ENCODE measurements at places on chromosomes 2 and 18.

DNA sequence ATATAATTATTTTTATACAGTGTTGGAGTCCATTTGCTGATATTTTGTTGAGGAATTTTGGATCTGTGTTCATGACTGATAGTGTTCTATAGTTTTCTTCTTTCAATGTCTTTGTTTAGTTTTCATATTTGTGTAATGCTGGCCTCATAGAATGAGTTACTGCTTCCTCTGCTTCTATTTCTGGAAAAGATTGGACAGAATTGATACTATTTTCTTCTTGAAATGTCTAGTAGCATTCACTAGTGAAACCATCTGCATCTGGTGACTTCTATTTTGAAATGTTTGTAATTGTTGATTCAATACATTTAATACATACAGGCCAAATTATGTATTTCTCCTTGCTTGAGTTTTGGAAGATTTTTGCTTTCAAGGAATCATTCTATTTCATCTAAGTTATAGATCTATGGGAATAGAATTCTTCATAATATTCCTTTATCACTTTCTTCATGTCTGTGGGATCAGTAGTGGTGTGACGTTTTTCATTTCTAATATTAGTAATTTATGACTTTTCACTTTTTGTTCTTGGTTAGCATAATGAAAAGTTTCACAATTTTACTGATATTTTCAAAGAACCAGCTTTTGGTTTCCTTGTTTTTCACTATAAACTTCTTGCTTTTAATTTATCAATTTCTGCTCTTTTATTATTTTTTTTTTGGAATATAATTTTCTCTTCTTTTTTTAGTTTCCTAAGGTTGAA is 509.9 kb upstream of the VRK2 start:
- DNase-seq, result no peak

- no peak for DNase-seq
Measured at GRCh38 chr2:30826916-30827315, 19.7 kb upstream of the CAPN13 start.

DNA sequence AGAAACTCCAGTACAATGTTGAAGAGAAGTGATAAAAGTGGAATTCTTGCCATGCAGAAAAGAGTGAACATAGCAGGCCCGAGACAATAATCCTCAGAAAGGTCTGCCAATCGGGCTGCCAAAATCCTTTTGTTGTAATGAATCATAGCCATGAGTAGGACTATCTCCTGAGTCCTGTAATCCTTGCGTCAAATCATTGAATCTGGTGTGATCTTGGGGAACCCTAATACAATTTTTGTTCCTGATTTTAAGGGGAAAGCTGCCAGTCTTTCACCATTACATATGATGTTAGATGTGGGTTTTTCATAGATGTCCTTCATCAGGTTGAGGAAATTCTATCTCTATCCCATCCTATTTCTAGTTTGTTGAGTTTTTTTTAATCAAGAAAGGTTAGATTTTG is 2.2 kb downstream of the TPGS2 start:
- no peak for DNase-seq

DNA sequence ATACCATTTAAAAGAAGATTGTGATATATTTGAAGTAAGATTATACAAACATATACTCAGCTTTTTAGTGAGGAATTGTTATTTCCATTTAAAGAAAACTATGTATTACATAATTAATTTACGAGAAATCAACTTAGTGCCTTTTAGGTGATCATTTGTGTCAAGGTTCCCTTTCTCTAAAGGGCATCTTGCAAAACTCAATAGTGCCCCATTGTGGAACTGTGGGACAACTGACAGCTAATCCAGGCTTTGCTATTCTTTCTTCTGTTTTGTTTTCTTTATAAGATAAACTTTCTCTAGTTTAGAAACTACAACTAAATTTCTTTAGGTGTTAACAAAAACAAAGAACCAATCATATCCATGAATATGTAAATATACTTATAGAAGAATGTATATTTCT is 24.3 kb upstream of the VIT start:
- DNase-seq, result no peak

DNA sequence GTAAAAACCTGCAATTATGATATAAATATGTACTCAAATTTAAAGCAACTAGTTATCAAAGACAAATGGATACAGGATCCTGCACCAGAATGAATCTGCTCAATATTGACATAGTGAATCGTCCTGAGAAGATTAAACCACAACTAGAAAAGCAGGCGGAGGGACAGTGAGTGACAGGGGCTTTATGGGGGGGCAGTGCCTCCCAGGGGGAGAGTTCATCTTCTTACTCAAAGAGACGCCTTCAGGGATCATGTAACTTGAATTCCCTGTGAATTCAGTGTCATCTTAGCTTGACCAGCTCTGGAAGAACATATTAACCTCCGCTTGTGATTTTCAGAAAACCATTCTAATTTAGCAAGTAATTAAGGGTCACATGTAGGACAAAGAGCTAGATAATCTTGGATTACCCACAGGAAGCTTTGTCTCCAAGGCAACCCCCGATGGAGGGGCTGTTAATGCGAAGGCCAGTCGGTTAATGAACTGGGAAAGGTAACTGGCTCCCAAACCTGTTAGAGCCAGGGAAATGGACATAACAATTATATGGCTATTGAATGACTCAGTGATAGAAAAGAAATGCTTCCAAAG is 17.4 kb upstream of the LMAN1 start:
- no peak for DNase-seq

DNA sequence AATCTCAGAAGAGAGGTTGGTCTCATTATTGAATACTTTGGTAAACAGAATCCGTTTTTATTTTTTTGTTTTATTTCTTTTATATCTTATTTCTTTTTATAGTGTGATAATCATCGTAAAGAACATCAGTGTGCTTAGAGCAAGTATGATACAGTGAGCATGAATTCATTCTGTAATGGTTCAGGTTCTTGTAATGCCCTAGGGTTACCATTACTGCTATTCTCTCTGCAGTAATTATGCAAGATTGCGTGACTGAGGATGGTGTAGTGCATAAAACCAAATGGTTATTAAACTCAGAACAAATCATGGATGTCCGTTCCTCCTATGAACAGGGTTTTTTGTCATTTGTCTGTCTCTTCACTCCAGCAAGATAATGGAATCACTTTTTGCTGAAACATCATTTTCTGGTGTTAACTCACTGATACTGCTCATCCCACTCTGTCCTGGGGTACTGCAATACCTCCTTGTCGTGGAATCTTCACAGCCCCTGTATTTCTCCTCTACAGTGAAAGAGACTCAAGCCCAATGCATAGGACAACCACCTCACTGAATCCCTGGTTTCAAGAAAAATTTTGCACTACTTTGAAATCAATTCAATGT is 274.8 kb upstream of the ST6GAL2 start:
- DNase-seq, result no peak

- no peak for DNase-seq
Measured at GRCh38 chr2:213010106-213010779, 141.2 kb downstream of the IKZF2 start.

- no peak for DNase-seq
Measured at GRCh38 chr18:54240629-54241107, 16.2 kb upstream of the MBD2 start.

DNA sequence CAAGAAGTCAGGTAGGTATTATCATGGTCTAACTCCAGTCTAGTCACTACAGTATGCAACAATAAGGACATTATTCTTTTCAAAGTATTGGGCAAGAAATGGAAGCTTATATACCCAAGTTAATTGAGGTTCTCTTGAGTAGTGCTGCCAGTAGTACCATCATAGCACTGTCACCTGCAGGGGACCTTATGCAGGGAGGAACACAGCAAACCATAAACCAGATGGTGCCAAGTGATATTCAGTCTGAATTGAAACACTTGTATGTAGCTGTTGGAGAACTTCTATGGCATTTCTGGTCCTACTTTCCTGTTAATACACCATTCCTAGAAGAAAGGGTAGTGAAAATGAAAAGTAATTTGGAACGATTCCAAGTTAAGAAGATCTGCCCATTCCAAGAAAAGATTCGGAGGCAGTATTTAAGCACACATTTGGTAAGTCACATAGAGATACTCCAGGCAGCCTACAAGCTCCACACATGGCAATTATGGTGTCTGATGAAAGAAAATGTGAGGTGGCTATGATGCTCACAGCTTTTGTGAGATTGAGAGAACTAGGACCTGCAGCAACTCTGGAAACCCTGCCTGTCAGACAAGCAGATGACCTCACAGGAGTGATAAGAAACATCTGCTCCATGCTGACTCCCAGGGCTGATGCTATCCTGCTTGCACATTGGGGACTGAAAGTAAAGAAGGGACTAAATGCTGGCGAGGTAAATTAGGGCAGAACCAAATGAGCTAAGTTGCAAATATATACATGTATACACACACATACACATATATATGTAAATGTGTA is 174.7 kb downstream of the MC4R start:
- no peak for DNase-seq
